ENCODE measurements at places on chromosomes 6 and 20. TPM values are rescaled to one million over a fixed set of nuclear protein-coding genes. Genes with fewer than 3 reads are reported as not detected.

- ATAC-seq: no peak
Observed at GRCh38 chr6:128438393-128438792, 82.0 kb downstream of the PTPRK start.

DNA sequence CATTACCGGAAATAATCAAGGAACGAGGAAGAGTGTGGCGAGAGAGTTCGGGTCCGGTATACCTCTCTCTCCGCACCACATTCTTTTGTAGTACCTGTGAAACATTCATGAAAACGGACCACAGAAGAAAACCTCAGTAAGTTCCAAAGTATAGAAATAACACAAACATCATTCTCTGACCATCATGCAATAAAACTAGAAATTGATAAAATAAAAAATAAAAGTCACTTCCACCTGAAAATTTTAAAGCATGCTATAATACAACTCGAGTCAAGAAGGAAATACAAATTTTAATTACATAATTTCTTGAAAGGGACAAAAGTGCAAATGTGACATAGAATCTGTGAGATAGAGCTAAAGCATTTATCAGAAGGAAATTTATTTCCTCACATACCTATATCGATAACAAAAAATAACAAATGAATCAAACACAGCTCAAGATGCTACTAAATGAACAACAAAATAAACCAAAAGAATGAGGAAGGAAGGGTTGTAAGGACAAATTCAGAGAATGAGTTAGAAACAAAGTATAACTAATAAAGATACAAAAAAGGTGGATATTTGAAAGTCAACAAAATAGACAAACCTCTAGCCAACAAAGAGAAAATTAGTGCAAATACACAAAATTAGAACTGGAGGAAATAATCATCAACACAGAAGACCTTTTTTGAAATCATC lies 84.2 kb downstream of the TRIM27 start:
- no peak for ATAC-seq

DNA sequence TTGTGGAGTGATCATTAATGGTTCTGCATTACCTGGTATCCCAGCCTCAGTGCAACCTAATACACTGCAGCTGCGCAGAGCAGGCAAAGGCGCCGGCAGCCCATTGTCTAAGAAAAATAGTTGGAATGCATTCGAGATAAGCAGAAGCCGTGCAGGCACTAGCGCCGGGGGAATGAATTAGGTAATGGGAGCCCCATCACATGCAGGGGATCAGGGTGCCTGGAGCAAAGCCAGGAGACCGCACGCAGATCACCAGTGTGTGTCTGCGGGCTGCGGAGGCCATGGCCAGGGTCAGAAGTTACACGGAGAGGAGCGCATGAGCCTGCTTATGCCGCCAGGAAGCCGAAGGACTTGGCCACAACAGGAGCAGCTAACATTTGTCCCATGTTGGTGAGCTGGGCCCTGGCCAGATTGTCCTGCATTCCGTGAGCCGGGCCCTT lies 156.8 kb downstream of the DLL1 start:
- ATAC-seq: no peak

GRCh38 chr20:59673998-59674445 lies 69.7 kb downstream of the PHACTR3 start:
- ATAC-seq: no peak

Gene ZBTB24
- total RNA-seq: 8.9 TPM

Gene OR2J3
- total RNA-seq: not detected

Gene ARMC2
- 3.9 TPM for total RNA-seq

- ATAC-seq: no peak
Observed at GRCh38 chr6:30703011-30703410, 12.2 kb upstream of the NRM start.

Gene ESR1
- 0.94 TPM for total RNA-seq

Gene SLC17A3
- not detected for total RNA-seq

DNA sequence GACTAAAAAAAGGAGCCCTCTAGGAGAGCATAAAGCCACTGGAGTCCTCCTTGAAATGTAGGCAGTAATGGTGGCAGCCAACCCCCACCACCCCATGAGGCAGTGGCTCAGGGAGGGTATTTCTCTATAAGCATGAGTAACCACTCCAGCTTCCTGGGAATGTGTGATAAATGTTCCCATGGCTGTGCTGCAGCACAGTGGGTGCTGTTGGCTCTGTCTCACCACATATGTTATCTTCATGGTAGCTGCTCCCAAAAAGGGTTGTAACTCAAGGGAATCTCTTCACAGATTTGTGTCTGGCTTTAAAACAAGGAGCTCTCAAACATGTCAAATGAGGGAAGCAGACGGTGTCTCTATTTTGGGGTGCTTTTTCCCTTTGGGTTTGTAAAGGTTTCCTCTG lies 7.5 kb upstream of the PHACTR1 start:
- no peak for ATAC-seq

DNA sequence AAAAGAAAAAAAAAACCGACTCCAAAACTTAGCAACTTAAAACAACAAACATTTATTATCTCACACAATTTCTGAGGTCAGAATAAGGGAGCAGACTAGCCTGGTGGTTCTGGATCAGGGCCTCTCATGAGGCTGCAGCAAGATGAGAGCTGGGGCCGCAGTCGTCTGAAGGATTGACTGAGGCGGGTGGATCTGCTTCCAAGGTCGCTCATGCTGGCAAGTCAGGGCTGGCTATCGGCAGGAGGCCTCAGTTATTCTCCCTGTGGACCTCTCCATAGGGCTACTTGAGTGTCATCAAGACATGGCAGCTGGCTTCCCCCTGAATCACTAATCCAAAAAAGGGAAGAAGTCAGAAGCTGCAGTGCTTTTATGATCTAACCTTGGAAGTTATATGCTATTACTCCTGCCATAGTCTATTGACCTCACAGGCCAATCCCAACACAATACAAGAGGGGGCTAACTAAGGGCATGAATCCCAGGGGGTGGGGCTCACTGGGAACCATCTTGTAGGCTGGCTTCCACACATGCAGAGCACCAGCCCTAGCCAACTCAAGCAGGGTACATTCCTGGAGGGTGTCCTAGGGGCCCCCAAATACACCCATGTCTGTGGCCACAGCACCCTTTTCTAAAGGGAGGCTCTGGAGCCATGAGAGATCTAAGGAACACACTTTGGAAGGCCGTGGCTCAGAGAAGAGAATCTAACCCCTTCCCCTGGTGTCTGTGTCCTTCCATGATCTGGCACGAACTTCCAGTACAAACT lies 11.3 kb downstream of the EBF4 start:
- ATAC-seq: no peak

DNA sequence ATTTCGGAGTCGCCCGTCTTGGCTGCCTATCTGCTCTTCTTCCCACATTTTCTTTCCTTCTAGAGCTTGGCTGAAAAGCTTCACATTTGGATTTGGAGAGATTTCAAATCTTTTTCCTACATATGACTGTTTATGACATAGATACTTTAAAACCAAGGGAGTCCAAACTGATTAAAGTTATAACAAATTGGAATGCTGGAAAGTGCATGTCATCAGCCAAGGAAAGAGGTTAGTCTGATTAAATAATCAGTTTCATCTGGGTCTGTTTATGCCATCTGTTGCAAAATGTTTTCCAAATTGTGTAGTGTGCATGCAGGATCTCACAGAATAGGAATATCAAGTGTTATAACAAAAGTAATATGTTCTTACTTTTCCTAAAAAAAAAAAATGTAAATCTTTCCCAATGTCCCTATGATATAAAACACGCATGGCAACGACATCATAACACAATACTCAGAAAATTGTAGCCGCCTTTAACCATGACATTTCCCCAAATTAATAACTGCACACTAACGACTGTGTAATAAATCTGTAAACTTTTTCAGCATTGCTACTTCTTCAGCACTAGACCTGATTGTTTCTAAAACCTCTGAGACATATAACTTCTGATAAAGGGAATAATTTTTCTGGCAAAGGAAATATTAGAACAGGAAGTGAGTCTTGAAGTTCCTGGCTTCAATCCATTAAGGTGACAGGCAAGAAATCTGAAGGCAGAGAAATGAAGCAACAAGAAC lies 230.2 kb upstream of the FOXQ1 start:
- ATAC-seq: no peak

DNA sequence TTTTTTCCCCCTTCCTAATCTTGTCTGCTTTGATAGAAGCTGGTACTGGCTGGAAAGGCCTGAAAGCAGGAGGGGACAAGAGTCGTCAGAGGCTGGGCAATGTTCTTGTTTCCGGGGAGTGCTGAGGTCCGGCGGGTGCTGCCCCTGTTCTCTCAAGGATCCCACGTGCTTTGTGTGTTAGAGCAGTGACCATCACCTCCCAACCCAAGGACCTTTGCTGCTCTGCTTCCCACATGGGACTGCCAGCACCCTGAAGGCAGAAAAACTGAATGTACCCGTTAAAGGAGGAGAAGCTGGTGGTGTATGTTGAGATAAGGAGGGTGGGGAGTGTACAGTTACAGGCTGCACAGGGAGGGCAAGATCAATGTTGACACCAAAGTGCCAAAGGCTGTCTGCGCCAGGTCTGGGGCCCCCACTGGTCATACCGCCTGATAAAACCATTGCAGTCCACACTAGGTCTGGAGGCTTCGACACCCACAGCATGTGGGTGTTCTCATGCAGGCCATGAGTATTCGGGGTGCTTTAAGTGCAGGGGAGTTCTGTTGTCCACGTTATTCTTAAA lies 15.0 kb downstream of the C20orf173 start:
- no peak for ATAC-seq

DNA sequence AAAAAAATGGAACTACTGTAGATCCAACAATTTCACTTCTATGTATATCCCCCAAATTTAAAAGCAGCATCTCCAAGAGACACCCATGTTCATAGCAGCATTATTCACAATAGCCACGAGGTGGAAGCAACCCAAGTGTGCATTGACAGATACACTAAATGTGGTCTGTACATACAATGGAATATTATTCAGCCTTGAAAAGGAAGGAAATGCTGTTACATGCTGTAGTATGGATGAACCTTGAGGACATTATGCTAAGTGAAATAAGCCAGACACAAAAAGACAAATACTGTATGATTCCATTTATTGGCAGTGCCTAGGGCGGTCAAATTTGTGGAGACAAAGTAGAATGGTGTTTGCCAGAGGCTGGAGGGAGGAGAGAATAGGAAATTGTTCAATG lies 34.2 kb downstream of the CAP2 start:
- ATAC-seq: no peak

GRCh38 chr6:118252474-118252873 lies 295.6 kb upstream of the PLN start:
- ATAC-seq: no peak

GRCh38 chr20:2103461-2104153 lies 2.0 kb downstream of the STK35 start:
- no peak for ATAC-seq

GRCh38 chr20:19498756-19499155 lies 259.3 kb upstream of the RIN2 start:
- ATAC-seq: no peak

DNA sequence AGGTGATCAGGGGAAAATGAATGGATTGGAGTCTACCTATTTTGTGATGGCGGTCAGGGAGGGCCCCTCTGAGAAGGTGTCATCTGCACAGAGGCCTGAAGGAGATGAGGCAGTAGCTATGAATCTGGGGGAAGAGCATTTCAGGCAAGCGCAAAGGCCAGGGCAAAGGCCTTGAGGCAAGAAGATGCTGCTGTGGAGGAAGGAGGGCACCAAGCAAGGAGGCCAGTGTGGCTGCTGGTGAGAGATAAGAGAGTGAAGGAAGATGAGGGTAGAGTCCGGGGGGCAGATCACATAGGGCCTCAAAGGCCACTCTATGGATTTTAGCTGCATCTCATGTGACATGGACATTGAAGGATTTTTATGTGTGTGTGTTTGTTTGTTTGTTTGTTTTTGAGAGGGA lies 20.6 kb upstream of the CSNK2A1 start:
- no peak for ATAC-seq

Gene SLC17A9
- total RNA-seq: 2.8 TPM

DNA sequence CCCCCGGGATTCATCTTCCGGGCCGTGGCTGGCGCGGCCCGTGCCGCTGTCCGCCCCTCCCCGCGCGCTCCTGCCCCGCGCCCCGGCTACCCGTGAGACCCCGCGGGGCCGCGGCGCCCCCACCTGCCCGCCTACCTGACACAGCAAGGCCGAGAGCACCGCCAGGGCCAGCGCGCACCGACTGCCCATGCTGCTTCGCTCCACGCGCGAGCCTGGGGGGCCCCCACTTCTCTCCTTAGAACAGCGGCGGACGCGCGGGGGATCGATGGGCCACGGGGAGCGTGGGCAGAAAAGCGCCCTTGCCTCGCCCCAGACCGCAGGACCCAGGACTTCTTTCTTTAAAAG lies 955 bp downstream of the DLL1 start:
- no peak for ATAC-seq

Gene ACSS1
- total RNA-seq: 52.1 TPM

GRCh38 chr20:41261790-41262717 lies 55.5 kb downstream of the ZHX3 start:
- ATAC-seq: no peak

GRCh38 chr6:20211037-20211940 lies 980 bp downstream of the MBOAT1 start:
- ATAC-seq: no peak

GRCh38 chr6:99590728-99591672 lies 15.6 kb upstream of the PRDM13 start:
- no peak for ATAC-seq

DNA sequence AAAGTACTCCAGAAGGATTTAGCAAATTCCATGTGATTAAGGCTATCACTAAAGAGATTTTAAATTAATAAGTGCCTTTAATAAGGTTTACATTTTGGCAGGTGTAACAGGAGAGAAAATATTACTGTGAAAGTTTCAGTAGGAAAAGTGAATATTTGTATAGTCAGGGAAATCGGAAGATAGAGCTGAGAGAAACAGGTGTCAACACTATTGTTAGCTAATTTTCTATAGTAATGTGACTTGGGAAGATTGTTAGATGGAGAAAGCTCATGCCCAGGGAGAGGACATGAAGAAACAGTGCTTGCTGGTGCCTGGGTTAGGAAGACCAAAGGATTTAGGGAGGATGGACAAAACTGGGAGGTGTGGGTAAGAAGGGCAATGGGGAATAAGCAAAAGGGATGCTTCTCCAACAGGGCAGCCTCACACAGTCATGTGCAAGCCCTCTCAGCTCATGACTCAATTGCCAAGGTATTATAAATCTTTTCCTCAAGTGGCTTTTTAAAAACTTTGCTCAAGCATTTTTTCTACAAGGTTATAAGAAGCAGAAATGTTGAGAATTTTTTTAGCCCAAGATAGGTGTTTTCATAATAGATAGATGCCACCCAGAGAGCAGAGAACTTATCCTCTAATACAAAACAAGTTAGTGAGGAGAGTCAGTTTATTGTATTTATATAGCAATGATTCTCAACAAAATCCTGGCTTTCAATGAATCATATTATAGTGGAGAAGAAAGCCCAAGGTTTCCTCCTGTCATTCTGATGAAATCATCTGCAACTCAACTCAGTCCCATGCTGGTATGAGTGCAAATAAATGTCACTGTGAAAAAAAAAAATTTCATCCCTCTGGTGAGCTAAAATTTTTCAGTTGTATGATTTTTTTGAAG lies 325.2 kb upstream of the NT5E start:
- ATAC-seq: no peak

All from gastroesophageal sphincter (tissue), 4 donors.